ENCODE measurements at places on chromosomes 1 and 21.

DNA sequence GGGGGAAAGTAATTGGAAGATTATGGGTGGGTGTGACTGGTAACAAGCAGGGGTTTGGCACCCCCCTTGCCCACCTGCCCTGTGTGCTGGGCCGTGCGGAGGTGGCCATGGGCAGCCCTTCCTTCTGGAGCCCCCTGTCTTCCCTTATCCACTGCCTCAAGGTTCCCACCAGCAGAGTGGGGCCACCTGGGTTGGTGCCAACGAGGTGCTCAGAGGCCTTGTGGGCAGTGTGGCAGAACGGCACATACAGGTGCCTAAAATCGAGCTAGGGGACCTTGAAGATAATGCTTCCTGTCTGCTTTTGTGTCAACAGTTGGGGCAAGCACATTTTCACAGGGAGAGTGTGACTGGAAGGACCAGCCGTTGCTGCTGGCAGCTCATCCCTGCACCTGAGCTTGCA is 161.8 kb downstream of the PCBP3 start:
- DNase-seq, result no peak

- no peak for DNase-seq
These were observed 2.5 kb upstream of the ATF6 start for GRCh38 chr1:161763522-161764098.

GRCh38 chr1:80050085-80050484 is 1043.6 kb upstream of the ADGRL4 start:
- DNase-seq, result no peak

DNA sequence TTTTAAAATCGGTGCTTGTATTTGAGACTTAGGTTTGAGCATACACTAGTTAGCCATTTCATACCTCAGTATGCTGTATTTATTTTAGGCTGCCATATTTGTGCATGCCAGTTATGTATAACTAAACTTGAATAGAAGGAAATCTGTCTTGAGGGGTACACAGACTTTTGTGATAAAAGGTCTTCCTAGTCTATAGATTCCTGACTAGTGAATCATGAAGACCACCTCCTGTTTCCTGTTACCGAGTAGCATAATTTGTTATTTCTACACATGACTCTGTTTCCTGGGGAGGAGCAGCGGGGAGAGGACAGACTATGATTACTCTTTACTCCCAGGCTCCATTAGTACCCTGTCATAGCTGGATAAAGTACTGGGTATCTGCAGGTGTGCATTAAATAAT is 316.8 kb upstream of the SNX7 start:
- no peak for DNase-seq

DNA sequence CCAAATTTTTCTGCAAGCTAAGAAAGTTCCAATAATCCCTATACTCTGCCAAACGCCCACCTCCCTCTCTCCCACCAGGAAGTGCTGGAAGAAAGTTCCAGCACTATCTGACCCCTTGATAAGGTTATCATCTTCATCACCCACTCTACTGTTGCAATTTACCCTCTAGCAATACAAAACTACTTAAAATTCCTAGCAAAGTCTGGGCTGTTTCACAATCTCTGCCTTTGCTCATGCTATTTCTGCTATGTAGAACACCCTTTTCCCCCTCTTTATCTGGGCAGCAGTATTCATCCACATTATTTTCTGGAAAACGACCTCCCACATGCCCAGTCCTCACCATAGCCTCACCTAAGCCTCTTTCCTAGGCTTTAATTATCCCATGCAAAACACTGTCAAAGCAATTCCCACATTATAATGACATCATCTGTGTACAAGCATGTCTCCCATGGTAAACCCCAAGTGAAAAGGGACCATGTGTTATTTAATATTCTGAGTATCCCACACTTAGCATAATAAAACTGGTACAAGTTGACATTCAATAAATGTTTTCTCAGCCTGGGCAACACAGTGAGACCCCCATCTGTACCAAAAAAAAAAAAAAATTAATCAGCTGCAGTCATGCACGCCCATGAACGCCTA is 12.0 kb downstream of the F11R start:
- no peak for DNase-seq

DNA sequence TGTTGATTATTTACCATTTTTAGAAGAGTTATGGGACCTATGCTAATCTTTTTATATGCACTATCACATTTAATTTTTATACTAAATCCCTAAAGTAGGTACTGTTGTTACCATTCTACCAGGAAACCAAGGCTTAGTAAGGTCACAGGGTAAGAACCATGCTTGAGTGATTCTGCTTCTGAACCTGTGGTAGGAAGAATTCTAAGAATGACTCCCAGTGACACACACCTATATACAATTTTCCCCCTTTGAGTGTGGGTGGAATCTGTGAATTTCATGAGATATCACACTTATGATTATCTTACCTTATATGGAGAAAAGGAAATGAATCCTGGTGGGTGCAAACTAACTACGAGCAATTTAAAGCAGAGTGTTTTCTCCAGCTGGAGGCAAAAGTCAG is 391.0 kb downstream of the USH2A start:
- DNase-seq, result no peak

GRCh38 chr1:65362545-65362944 is 53.2 kb downstream of the DNAJC6 start:
- no peak for DNase-seq

- no peak for DNase-seq
These were observed 982.5 kb upstream of the ADGRL2 start for GRCh38 chr1:80818211-80818610.

- no peak for DNase-seq
These were observed 73.1 kb downstream of the PRKAB2 start for GRCh38 chr1:147099192-147099591.

GRCh38 chr1:89907727-89908212 is 86.9 kb downstream of the LRRC8D start:
- no peak for DNase-seq

DNA sequence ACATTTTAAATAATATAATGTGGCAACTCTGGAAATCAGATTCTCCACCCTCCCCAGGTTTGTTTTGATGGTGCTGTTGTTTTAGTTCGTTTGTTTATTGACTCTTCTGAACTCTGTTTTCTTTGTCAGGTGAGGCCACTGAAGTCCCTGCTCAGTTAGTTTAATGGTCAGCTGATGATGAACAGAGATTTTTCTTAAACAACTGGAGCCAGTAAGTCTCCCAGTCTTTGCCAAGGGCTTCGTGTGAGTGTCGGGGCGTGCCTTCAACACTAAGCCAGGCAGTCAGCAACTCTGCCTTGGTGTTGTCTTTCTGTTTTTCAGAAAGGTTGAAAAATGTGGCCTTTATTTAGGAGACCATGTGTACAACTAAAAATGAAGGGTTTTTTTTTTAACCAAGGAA is 58.9 kb downstream of the TEX35 start:
- no peak for DNase-seq

DNA sequence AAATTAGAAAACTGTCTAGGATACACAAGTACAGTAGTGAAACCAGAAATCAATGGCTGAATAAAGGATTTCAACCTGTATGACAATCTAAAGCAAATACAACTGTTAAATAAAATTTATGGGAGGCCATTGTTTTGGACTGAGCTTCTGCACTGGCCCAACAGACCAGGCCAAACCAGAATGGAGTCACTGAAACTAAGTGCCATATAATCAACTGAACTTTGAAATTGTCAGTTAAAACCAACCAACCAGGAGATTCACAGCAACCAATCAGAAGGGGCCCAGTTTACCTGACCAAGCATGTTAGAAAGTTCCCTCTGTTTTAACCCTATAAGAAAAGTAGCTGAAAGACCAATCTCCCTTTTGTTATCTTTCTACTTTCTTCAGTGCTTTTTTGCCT is 30.5 kb upstream of the SOAT1 start:
- DNase-seq, result no peak

DNA sequence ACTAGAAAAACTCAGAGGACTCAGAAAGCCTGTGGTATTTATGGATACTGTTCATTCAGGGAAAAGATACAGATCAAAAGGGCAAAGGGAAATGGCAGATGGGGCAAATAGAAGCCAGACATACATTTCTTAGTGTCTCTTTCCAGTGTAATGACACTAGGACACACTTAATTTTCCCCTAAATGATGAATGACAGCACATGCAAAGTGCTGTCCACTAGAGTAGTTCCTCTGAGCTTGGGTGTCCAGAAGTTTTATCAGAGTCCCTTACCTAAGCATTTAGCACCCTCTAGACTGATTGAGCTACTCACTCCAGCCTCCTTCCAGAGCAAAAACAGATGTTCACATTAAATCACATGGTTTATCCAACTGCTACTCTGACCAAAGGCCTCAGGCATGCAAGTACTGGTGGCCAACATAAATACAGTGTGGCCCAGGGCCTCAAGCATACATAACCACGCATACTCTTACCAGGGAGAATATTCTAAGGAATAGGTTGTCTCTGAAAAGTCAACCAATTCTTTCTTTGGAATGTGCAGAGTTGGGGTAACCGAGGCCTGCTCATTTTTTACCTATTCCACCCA is 166.9 kb downstream of the NCAM2 start:
- no peak for DNase-seq

GRCh38 chr1:91053630-91054029 is 31.8 kb upstream of the ZNF644 start:
- no peak for DNase-seq

GRCh38 chr1:170145061-170145460 is 698 bp upstream of the NTMT2 start:
- no peak for DNase-seq

Measured in right kidney (tissue), 9 donors.